H4 (cell line): ENCODE measurements at places on chromosomes 12 and 14.

DNA sequence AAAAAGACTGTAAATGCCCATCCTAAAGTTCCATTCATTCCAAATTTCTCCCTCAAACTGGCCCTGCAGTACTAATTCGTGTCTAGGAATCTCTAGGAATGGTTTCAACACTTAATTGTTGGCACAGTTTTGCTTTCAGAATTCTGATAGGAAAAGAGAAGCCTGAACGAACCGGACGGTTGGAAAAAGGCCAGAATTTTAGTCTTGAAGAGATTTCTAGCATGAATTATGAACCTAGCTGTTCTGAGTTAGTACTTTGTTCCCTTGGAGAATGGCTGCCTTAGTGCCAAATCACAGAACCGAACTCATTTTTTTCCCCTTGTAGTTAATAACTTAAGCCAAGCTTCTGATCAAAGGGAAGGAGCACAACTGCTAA lies 262.6 kb downstream of the ADAMTS20 start:
- no peak for DNase-seq

- peak; percentile 27 for DNase-seq
Observed at GRCh38 chr12:40105515-40106201, at the start of gene SLC2A13. Gene SLC2A13, minus strand, starts transcription at chr12:40106081. Its CDS starts 273 bp downstream, at chr12:40105808.

- peak; percentile 86 for DNase-seq
Observed at GRCh38 chr14:23306412-23307145, at the start of gene BCL2L2. Gene BCL2L2, plus strand, starts transcription at chr14:23306833. Its CDS starts 935 bp downstream, at chr14:23307768.

- no peak for DNase-seq
Observed at GRCh38 chr12:125140279-125141209, 75.3 kb downstream of the AACS start.

DNA sequence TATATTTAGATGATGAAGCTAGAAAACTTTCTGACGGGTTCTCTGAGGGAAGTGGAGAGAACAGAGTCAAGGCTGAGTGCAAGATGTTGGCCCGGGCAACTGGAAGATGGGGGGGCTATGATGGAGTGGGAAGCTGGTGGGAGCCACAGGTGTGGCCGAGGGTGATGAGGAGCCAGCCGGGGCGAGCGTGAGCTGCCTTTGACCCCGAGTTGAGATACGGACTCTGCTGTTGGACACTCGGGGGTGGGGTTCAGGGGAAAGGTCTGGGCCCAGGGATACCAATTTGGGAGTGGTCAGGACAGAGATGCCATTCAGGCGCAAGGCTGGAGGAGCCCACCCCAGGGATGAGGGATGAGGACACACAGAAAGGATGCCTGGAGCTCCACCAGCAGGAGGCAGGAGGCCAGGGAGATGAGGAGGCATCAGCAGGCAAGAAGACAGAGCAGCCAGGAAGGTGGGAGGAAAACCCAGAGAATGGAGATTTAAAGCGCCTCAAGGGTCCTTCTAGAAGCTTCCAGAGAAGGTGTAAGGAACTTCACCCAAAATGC lies 9.0 kb downstream of the SCARB1 start:
- no peak for DNase-seq

DNA sequence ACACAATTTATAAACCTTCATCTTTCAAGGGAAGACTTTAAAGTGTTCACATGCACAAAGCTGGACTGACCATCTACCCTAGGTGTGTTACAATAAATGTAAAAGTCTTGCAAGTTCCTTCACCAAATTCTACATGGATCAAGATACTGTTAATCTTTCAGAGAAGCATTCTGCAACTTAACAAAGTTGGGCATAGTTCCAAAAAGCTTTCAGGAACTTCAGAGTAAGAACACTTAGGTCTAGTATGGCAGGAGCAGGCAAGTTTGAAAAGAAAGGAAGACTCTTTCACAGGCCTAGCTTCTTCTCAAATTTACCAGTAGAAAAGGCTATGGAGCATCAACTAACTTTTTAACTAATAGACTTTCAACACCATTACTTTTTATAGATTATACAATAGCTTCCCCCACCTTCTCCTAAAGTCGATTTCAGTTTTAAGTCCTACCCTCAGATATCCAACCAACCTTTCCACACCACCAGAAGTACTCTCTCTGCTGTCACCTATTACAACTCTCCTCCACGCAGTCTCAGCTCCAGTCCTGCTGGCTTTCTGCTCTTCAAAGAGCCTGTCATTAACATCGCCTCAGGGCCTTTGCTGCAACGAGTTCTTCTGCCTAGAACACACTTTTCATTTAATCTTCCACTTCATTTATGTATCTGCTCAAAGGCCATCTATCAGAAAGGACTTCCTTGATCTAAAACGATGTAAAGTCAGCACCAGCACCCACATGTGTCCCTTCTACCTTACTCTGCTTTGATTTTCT lies 333.9 kb downstream of the CEP128 start:
- no peak for DNase-seq

- no peak for DNase-seq
Observed at GRCh38 chr14:103143506-103143905, 20.2 kb downstream of the TNFAIP2 start.

- DNase-seq: no peak
Observed at GRCh38 chr14:85546390-85546789, 16.4 kb downstream of the FLRT2 start.

- DNase-seq: no peak
Observed at GRCh38 chr14:23402296-23403138, 5.6 kb downstream of the MYH6 start.

- no peak for DNase-seq
Observed at GRCh38 chr14:73344319-73344718, 107.0 kb downstream of the PAPLN start.

GRCh38 chr12:42468921-42469320 lies 120.6 kb downstream of the PRICKLE1 start:
- DNase-seq: peak; percentile 45

- DNase-seq: no peak
Observed at GRCh38 chr14:50533241-50533705, 904 bp upstream of the MAP4K5 start.

DNA sequence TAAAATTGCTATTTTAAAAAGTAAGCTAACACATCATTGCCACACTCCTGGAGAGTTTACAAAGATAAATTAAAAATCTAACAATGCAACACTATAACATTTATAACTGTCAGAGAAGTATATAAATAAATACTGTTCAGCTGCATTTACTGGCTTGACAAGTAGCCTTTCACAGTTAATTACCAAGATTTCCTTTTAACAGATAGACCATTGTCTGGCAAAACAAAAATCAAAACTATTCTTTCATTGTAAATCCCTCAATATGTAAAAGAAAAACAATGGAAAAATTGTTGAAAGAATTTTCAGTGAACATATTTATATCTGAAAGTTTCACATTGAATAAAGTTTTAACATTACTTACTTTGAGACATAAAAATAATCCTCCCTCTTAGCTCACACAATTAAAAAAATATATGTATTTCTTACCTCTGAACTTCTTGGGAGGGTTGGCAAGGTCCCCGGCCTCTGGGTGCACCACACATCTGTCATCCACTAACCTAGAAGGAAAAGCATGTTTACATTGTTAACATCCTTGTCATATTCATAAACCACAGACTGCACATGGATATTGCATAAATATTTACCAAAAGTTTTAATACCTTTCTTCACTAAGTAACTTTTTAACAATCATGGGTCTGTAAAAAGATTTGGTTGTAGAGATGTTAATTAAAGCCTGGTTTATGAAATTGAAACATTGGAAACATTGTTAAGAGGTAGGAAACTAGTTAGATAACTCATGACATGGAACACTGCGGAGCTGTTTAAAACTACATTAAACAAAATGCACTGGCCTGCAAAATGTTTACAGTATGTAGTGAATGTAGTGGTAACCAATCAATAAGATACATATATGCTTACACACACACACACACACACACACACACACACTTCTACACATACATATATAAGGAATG lies 43.0 kb downstream of the ITPR2 start:
- peak; percentile 51 for DNase-seq

- no peak for DNase-seq
Observed at GRCh38 chr12:2112401-2112800, 59.6 kb downstream of the CACNA1C start.

DNA sequence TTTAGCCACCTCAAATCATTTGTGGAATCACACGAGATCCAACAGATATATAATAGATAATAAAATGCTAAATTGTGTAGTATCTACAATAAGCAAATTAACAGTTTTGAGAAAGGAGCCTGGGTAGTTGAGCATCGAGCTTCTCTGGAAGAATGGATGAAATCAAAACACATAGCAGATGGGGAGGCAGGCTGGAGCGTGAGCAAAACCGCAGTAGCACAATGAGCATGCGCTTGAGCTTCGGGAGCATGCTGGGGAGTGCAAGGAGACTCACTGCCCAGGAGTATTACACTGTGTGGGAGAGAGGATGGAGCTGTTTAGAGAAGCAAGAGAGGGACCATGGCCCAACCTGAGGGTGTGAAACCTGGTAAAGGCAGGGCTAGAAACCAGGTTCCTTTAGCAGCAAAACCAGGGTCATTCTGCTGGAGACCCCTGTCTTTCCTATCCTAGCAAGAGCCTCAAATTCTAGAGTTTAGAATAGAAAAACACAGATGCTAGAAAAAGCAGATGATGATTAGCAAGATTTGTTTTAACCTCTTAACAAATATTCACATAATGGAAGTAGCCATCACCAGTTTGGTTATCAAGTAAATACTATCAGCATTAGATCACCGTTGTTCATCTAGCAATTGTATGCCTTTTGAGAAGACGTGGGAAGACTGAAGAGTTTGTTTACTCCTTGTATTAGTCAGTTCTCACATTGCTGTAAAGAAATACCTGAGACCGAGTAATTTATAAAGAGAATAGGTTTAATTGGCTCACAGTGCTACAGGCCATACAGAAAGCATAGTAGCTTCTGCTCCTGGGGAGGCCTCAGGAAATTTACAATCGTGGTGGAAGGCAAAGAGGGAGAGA lies 484.8 kb downstream of the EGLN3 start:
- peak; percentile 20 for DNase-seq

GRCh38 chr12:2173971-2174370 lies 121.2 kb downstream of the CACNA1C start:
- no peak for DNase-seq

GRCh38 chr12:4143896-4144295 lies 129.7 kb upstream of the CCND2 start:
- DNase-seq: no peak

DNA sequence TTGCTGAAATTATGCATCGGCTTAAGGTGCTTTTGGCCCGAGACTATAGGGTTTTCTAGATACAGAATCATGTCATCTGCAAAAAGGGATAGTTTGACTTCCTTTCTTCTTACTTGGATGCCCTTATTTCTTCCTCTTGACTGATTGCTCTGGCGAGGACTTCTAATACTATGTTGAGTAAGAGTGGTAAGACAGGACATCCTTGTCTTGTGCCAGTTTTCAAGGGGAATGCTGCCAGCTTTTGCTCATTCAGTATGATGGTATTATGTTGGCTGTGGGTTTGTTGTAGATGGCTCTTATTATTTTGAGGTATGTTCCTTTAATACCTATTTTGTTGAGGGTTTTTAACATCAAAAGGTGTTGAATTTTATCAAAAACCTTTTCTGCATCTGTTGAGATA lies 8.3 kb downstream of the BMAL2 start:
- DNase-seq: no peak

DNA sequence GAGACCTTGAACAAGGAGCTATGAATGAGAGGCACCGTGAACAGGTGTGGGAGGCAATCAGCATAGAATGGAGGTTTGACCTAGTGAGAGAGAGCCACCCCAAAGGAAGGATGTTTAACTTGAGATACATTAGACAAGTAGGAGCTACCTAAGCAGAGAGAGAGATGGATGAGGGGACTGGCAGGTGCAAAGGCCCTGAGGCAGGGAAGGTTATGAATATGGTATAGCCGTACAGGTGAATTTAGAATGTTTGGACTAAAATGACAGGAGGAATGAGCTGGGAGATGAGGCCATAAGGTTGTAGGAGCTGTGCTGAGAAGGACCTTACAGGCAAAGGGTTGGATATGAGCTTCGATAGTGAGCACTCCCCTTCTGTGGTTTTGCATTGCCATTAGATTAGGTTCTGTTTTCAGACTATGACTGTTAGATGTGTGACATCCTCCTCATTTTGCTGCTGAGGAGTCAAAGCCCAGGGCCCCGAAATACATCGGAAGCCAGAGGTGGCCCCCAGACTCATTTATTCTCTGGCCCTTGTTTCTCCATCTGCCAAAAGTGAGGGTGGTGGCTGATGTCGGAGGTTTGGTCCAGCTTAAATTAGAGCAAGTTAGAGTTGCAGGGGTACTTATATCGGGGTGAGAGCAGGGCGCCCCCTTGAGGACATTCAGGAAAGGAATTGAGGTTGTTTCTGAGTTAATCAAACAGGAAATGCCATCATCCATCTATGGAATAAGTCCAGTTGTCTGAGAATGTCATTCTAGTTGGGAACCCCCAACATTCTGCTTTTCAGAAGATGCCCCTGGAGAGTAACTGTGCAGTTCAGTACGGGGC lies 29.4 kb downstream of the SLC24A4 start:
- no peak for DNase-seq

- no peak for DNase-seq
Observed at GRCh38 chr14:104388011-104388521, 191.5 kb upstream of the C14orf180 start.

DNA sequence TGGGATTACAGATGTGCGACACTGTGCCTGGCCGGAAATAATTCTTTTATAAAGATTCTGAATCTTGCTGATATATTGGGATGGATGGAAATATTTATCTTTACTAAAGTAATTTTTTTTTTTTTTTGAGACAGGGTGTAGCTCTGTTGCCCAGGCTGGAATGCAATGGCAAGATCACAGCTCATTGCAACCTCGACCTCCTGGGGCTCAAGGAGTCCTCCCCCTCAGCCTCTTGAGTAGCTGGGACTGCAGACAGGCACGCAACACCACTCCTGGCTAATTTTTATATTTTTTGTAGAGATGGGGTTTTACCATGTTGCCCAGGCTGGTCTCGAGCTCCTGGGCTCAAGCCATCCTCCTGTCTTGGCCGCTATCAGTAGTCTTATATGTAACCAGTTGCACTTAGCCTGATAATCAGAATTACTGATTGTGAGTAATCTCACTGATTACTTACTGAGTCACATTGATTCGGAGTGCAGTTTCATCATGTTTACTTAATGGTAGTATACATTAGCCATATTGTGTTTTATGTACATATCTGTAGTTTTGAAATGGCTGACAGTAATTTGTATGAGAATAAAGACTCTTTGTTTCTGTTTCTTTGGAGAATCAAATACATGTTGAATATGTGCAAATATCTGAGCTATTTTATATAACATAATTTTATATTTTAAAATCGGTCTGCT lies 50.4 kb upstream of the LRTM2 start:
- DNase-seq: no peak

- no peak for DNase-seq
Observed at GRCh38 chr12:52327830-52328500, 6.8 kb upstream of the KRT83 start.

DNA sequence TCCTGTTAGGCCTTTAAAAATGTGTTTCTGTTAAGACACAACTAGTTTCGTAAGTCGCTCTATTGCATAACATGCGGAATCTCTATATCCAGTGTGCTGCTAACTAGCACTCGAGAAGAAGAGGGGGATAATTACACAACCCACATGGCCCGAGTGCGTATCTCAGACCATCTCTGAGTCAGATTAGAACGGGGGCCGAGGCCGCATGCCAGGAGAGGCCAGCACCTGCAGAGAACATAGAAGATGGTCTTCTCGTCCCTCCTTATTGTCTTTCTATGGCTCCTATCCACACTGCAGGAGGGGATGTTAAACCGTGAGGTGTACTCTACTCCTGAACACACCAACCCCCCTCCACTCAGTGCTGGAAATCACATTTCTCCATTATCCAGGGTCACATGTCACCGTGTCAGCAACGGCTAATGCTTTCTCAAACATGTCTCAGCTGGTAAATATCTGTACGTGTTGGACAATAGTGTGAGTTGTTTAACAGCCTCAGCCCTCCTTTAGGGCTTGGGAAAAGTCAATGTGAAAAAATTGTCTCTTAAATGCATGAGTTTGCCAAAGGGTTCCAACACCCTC lies 56.3 kb downstream of the CCDC88C start:
- no peak for DNase-seq

GRCh38 chr12:97681612-97682504 lies 219.3 kb downstream of the RMST start:
- no peak for DNase-seq
